ENCODE measurements at places on chromosomes 5 and 9.

- DNase-seq: peak; percentile 90
Measured at GRCh38 chr5:103428411-103428871, 134.1 kb downstream of the NUDT12 start.

- peak; percentile 56 for DNase-seq
Measured at GRCh38 chr5:75054134-75054930, 2.0 kb upstream of the GCNT4 start.

GRCh38 chr9:27715651-27716050, 142.4 kb upstream of the C9orf72 start:
- DNase-seq: no peak

DNA sequence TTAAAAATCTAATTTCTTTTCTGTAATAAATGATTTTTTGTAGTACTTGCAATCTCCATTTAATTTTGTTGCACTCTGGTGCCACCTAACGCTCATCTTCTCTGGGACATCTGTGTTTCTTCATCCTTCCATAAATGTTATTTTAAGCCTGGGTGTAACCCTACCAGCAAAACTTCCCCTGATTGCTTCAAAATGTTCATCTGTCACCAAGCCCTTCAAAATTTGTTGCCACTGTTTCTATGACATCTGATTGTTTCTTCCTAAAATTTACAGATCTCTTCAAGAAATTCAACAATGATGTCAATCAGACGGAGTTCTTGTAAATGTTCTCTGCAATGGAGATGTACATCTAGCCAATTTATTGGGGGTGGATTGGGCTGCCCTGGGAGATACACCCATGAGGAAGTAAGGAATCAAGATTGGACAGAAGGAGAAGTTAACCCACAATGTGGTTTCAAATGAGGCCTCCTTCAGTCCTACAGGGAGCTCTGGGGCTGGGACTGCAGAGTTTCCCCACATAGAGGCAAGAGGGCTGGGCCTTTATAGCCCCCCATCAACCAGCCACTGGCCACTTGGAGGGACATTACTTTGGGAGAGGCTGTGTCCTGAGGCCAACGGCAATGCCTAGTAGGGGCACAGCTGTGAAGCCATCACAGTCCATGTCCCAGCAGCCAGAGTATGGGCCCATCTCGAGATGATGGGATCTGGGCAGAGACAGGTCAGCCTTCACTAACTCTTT, 23.3 kb downstream of the MCTP1 start:
- DNase-seq: peak; percentile 35

DNA sequence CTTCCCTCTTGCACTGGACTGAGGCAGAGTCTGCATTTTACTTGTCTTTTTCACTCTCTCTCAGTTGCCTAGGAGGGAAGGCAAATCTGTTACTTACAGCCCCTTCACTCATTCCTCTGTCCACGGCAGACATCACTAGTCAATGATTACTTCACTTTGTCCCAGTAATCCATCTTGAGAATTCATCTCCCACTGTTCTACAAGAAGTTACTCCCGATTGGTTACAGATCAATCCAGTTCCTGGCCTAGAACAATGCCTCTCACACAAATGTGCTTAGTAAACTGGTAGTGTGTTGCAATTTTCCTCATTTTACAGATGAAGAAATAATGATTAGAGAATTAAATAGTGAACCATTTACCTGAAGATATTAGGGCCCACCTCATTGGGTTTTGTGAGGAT, 49.7 kb upstream of the SPATA31D4 start:
- peak; percentile 62 for DNase-seq

DNA sequence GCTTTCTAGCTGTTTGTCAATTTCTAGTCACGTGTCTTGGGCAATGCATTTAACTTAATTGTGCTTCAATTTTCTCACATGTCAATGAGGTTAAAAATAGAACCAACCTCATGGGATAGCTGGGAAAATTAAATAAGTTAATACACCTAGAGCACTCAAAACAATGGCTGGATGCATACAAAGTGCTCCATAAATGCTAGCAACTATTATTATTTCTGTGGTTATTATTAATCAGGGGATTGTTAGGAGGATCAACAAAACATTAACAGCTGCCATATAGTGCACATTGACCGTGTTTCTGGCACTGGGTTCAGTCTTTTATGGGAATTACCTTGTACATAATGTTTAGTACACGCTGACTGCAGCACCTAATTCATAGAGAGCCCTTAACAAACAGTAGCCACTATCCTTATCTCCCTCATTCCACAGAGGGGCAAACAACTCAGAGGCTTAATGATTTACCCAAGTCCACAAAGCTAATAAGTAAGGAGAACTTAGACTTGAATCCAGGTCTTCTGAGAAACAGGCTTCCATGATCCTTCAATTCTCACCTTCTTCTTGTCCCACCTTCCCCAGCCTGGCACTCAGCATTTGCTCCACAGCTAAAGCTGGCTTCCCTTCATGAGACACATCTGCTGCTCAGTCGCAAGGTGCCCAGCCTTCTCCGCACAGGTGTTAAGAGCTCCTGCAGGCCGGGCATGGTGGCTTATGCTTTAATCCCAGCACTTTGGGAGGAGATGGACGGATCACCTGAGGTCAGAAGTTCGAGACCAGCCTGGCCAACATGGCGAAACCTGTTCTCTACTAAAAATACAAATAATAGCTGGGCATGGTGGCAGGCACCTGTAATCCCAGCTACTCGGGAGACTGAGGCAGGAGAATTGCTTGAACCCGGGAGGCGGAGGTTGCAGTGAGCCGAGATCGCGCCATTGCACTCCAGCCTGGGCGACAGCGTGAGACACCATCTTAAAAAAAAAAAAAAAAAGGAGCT, 137.4 kb upstream of the ABCA1 start:
- peak; percentile 57 for DNase-seq

GRCh38 chr9:132407196-132407595, 556 bp upstream of the TTF1 start:
- no peak for DNase-seq

GRCh38 chr5:60333005-60333571, 366.9 kb downstream of the DEPDC1B start:
- DNase-seq: peak; percentile 46

GRCh38 chr9:79555474-79556089, 16.2 kb upstream of the TLE4 start:
- no peak for DNase-seq

DNA sequence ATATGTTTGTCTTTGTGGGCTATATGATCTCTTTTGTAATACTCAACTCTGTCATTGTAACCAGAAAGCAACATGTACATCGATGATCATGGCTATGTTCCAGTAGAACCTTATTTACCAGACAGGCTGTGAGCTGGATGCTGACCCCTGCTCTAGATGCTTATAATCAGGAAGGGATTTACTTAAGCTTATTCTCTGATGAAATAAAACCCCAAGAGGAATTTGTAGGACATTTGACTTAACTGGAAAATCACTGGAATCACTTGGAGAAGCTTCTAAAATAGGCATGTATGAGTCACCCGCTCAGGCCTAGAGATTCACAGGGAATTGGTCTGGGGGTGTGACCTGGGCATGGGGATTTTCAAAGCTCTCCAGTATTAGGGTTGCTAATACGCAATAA, 285.8 kb upstream of the ZNF608 start:
- DNase-seq: no peak

- peak; percentile 10 for DNase-seq
Measured at GRCh38 chr5:58885260-58885659, 302.4 kb downstream of the RAB3C start.

GRCh38 chr5:98454407-98454806, 319.1 kb upstream of the RGMB start:
- no peak for DNase-seq

- no peak for DNase-seq
Measured at GRCh38 chr9:32928145-32928763, 73.2 kb downstream of the APTX start.

GRCh38 chr5:67971223-67971830, 244.2 kb upstream of the PIK3R1 start:
- no peak for DNase-seq

GRCh38 chr9:136789523-136789937, 1.6 kb upstream of the TMEM141 start:
- DNase-seq: no peak

DNA sequence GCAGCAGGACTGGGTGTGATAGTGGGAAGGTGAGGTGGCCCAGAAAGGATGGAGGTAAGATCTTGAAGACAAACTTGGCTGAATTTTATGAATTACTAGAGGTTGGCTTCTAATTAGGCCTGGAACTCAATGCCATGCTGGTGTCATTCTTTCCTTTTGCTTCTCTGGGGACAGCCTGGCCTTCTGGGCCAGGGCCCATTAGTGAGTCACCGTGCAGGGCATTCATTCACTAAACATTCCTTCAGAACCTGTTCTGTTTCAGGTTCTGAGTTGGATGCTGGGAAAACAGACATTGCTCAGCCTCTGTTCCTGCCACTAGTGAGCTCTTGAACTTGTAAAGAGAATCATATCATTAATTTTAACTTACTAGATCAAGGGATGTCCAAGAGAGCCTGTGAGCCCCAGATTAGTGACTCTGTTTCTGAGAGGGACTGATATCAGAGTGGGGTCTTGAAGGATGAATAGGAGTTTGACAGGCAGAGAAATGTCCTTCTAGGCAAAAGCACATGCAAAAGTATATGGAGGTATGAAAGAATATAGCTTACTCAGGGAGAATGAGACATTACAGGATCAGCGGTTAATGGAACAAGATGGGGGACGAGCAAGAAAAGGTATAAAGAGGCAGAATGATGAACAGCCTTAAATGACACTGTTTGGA, 66.5 kb downstream of the LHX2 start:
- peak; percentile 65 for DNase-seq

DNA sequence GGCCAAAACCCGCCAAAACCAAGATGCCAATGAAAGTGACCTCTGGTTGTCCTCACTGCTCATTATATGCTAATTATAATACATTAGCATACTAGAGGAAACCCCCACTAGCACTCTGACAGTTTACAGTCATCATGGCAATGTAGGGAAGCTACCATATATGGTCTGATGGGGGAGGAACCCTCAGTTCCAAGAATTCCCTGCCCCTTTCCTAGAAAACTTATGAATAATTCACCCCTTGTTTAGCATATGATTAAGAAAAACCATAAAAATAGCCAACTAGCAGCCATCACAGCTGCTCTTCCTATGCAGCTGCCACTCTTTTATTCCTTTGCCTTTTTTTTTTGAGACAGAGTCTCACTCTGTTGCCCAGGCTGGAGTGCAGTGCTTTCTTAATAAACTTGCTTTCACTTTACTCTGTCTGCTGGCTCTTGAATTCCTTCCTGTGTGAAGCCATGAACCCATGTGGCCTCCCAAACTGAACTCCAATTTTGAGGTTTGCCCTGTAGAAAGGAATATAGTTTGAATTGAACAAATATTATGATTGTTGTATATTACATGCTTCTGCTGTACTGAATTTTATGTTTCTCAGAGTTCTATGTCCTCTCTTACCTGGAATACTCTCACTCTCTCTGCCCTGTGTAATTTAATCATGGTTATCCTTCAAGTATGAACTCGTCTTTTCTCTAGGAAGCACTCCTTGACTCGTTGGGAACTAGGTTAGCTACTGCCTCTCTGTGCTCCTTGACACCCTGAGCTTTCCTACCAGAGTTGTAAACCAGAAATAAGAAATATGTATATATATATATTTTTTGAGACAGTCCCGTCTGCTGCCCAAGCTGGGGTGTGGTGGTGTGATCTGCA, 59.8 kb downstream of the KIAA1958 start:
- no peak for DNase-seq

DNA sequence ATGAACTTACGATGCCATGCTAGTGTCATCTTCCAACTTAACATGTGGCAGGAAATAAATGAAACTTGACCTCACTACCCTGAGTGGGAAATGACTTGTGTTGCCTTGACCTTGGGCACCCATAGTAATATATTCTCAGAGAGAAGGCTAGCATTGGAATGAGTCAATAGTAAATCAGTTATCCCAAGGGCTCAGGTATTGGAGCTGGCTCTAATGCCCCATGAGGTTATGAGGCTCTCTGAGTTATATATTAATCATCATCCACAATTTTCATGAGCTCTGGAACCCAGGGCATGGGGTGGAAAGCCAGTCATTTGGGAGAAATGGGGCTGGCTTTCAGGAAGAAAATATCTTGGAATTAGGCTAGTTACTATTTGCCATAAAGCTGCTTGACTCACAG, 42.4 kb upstream of the SMIM32 start:
- peak; percentile 98 for DNase-seq

DNA sequence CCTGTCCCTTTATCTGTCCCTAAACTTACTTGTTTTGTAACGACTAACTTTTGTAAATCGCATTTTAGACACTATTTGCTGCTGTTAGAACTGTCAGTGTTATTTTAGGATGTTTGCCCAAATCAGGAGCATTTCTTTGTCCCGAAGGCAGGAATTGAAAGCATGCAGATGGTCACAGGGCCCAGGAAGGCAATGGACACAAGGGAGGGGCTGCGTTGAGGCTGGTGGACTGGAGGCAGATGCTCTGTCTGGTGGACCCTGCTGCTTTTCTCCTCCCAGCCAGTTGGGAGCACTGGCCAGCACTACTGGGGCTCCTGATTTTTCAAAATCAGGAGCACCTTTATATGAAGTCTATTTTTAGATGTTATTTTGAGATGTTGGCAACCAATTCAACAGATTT, 31.7 kb downstream of the DOCK2 start:
- DNase-seq: no peak

- peak; percentile 69 for DNase-seq
Measured at GRCh38 chr5:55533521-55534435, 986 bp downstream of the PLPP1 start.

- DNase-seq: peak; percentile 68
Measured at GRCh38 chr9:16625811-16626210, 244.7 kb downstream of the BNC2 start.

DNA sequence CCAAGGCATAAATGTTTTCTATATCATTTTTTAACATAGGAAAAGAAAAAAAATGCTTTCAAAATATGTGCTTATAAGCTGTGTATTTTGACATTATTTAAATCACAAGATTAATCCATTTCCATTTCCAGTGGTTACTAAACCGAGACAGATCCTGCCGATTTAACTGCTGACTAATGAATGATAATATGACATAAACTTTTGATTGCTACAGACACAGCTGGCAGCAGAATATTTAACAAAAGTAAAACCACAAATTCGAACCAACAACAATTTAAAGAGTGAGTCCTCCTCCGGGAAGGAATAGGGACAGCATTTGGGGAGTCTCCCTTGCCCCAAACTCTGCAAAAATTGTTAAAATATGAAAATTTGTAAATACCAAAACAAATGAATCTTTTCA, 401.3 kb upstream of the DAB2 start:
- no peak for DNase-seq

- DNase-seq: peak; percentile 80
Measured at GRCh38 chr9:16184964-16185646, 632.3 kb downstream of the CCDC171 start.

- DNase-seq: no peak
Measured at GRCh38 chr5:144207875-144208444, 37.3 kb downstream of the KCTD16 start.

- no peak for DNase-seq
Measured at GRCh38 chr5:12110629-12111028, 206.4 kb upstream of the CTNND2 start.

- peak; percentile 49 for DNase-seq
Measured at GRCh38 chr9:113876151-113876992, at the start of gene ZNF618. TSS of gene ZNF618 (plus strand) at chr9:113876309. CDS start at chr9:113876381, 72 bp downstream.

Data from kidney tubule cell (primary cell).